ENCODE measurements at places on chromosomes 13 and 19.

- no peak for DNase-seq
Observed at GRCh38 chr13:110109910-110110309, 197.0 kb downstream of the COL4A1 start.

- no peak for DNase-seq
Observed at GRCh38 chr19:9877780-9878510, 42.8 kb downstream of the PIN1 start.

DNA sequence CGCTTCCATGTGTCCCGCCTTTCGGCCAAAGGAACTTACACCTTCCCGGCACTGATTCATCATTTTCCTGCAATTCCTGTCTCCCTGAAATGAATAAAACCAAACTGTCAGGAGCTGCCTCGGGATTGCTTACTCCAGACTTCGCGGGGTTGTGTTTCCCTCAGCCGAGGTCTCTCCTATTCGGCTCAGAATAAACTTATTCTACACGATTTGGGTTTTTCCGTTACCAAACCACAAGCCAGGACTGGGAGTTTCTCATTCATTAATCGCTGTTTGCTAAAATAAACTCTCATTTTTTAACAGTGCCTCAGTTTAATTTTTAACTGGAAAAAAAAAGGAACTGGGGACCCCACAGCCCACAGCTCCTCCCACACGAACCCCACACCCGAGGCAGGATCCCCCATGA, 667 bp downstream of the ZNF878 start:
- no peak for DNase-seq

- DNase-seq, result no peak
Observed at GRCh38 chr13:57946361-57946760, 314.8 kb downstream of the PCDH17 start.

- no peak for DNase-seq
Observed at GRCh38 chr13:44401577-44401976, 28.0 kb downstream of the SERP2 start.

DNA sequence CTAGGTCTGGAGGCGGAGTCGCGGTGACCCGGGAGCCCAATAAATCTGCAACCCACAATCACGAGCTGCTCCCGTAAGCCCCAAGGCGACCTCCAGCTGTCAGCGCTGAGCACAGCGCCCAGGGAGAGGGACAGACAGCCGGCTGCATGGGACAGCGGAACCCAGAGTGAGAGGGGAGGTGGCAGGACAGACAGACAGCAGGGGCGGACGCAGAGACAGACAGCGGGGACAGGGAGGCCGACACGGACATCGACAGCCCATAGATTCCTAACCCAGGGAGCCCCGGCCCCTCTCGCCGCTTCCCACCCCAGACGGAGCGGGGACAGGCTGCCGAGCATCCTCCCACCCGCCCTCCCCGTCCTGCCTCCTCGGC, at the start of gene SLC5A5:
Gene SLC5A5, plus strand, starts transcription at position 68 of the 373 bp plus-strand sequence. CDS start 375 bp downstream, outside the sequence.
- no peak for DNase-seq

- no peak for DNase-seq
Observed at GRCh38 chr19:45450012-45450333, 17.8 kb upstream of the FOSB start.

DNA sequence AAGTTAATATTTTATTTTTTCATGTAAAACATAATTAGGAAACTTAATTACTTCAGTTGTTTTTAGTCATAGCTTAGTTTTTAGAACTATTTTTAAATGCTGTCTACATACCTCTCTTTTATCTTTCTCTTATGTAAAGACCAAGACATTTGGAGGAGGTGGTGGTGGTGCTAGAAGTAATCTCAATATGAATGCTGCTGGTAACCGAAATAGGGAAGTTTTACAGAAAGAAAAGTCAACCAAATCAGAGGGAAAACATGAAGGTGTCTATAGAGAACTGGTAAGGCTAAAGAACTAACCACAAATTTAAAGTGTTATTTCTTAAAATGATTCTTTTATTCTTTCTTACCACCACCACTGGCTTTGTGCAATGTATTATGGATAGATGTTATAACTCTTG, 97.3 kb downstream of the TDRD3 start:
- DNase-seq, result no peak

DNA sequence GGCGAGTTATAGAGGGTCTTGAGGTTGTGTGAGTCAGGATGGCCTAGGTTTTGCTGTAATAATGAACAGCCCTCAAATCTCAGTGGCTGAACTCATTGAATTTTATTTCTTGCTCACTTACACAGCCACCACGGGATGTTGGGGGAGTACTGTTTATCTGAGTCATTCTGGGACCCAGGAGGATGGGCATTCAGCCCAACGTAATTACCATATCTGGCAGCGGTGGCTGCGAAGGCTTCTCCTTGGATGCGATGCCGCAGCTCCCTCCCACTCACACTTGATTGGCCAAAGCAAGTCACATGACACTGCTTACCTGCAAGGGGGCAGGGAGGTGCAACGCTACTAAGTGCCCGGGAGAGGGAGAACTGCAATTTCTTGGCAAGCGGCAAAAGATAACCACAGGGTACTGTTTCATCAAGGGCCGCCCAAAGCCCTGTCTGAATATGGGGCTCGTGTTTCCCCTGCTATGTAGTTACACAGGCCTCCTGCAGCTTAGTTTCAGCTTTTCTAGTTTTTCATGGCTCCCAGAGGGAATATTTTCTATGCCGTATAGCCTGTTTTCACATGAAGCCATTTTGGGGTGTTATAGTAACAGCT, 19.9 kb downstream of the ZSWIM9 start:
- DNase-seq, result peak; percentile 22

GRCh38 chr13:52644108-52644507, 1.9 kb downstream of the HNRNPA1L2 start:
- DNase-seq, result no peak

GRCh38 chr19:51693260-51693659, at the start of gene SPACA6:
TSS of gene SPACA6 (plus strand) at chr19:51693330. CDS start at chr19:51693527, 197 bp downstream.
- DNase-seq, result no peak

- no peak for DNase-seq
Observed at GRCh38 chr19:19335408-19336158, 15.0 kb downstream of the MAU2 start.

DNA sequence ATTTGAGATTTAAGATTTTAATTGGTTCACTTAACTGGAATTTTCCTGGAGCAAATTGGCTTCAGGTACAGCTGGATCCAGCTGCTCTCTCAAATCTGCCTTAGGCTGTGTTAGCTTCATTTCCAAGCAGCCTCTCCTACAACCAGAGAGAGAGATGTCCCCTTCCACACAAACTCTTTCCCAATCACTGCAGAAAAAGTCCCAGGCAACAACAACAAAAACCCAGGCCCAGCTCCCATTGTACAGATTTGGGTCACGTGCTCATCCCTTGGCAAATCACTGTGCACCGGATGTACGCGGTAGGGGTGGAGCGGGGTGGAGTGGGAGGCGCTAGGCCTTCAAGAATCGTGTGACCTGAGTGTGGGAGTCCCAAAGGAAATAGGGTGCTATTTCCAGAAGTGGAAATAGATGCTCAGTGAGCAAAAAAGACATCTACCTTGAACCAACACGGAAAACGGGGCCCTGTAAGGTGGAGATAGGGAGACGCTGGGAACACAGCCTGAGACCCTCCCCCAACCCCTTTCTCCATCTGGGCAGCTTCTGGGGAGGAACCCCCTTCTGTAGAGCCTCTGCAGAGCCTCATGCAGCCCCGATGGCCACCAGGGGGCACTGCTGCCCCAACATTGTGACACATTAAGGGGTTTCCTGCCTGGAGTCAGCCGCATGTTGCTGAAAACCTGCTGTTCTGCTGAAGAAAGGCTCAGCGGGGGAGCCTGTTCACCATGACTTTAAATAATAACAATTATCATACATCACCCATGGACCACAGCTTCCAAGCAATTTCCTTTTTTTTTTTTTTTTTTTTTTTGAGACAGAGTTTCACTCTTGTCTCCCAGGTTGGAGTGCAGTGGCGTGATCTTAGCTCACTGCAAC, 25.4 kb downstream of the HPN start:
- peak; percentile 89 for DNase-seq

GRCh38 chr13:111559612-111560403, 239.4 kb downstream of the TEX29 start:
- DNase-seq, result no peak

- DNase-seq, result no peak
Observed at GRCh38 chr19:57708641-57709361, at the start of gene ZNF154. TSS of gene ZNF154 (minus strand) at chr19:57709204. CDS start at chr19:57708971, 233 bp downstream.

- DNase-seq, result no peak
Observed at GRCh38 chr19:19487950-19488874, 27.1 kb downstream of the TSSK6 start.

GRCh38 chr13:19089315-19089714, 92.3 kb downstream of the TUBA3C start:
- DNase-seq, result no peak

DNA sequence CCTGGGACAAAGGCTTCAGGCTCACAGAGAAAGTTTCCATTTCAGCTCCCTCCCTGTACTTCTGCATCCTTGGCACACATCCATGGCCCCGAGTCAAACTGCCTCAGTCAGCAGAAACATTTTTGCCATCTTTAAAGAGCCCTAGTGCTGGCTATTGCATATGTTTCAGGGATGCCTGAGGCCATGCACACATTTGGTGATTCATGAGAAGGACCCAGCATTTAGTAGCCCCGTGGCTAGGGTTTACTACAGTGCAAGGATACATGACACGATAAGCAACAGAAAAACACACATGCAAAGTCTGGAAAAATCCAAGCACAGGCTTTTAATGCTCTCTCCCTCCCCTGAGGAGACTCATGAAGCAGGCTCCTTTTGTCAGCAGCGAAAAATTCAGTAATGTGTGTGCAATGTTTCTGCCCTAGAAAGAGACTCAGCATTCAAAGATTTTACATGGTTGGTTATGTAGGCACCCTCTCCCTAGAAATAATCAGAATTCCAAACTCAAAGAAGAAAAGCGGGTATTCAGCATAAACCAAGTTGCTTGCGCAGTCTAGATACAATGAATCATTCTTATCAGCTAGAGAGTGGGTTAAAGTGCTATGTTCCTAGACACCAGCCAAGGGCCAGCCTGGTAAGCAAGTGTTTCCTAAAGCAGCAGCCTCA, 17.6 kb downstream of the ACOD1 start:
- DNase-seq, result no peak

DNA sequence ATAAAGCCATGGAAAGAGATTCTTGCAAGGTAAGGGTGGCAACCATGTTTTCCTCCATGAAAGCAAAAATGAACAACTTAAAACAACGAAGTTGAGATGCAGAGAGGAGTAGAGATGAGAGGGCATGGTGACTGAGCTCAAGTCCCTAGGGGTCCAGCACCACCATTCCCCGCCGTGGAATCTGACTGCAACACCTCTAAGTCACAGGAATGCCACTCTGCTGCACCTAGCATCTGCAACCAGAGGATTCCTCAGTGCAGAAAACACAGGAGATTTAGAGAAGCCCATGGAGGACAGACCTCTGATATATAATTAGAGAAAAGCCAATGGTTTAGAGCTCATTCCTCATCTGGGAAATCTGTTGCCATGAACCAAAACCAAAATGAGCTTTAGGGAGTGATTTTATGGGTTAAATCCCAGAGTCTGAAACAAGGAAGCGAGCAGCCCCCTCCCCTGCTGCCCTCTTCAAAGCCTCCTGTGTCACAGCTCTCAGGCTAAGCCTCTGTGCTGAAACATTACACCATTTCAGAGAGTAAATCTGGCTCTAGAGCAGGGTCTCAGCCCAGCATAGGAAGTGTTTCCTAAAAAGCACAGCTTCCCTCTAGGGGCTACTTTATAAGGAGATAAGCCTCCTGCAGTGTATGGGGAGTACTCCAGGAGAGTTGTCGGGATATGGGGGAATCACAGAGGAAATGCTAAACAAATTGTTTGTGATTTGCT, 1043.6 kb downstream of the UQCRFS1 start:
- no peak for DNase-seq

DNA sequence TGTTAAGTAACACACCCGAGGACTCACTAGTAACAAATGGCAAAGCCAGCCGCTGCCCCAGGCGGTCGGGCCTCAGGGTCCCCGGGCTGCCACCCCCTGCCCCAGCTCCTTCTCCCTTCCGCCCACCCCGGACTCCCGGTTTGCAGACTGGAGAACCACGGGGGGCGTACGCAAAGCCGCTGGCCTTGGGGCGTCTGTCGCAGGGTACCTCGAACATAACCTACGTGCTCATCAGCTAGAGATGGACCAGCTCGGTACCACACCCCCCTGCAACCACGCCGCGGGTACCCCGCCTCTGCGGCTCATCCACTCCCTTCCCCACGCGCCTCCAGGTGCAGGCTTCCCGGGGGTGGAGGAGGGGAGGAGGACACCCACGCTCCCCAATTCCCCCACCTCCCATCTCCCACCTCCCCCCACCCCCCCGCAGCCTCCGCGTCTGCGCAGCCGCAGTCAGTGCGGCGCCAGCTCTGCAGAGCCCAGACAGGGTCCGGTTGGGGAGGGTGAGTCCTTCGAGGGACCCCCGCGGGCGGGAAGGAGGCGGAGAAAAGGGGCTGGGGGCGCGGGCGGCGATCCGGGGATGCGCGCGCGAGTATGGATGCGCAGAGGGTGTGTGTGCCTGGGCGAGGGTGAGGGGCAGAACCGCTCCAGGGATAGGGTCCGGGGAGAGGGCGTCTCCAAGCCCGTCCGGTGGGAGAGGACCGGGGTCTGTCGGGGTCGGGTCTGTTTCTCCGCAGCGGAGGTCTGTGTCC, at the start of gene SMIM17:
Gene SMIM17, plus strand, starts transcription at position 449 of the 749 bp plus-strand sequence. CDS start 2,509 bp downstream, outside the sequence.
- no peak for DNase-seq

DNA sequence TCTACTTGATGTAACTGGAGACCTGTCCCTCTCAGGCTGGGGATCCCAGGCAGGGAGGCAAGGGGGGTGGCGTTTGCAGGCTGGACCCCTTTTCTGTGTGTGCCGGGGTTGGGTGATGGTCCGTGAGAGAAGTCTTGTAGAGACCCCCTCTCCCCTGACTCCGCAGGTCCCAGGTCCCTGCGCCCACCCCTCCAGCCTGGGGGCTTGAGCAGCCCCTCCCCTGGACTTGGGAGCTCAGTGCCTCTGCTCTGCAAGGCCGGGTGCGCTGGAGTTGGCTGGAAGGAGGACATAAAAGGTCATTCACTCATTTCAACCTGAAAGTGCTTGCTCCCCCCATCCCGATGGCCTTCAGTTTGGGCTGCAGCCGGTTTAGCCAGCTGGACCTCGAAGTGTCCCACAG, 89.5 kb downstream of the SLC7A1 start:
- no peak for DNase-seq

DNA sequence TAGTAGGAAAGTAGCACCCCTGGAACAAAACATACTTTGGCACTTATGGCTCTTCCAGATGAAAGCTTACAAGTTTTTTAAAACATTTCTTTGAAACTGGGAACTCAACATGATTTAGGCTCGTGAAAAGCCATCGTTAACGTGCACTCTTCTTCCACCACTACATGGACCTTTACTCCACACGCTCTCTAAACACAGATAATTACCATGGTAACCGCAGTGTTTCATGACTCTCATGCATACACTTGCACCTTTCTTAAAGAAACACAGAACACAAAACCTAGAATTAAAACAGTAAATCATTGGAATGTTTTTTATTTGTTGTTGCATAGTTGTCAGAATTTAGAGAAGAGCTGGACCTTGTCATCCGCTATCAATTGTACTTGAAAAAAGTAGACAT, 154.3 kb downstream of the FGF9 start:
- DNase-seq, result no peak

GRCh38 chr19:7988307-7988706, 17.1 kb downstream of the ELAVL1 start:
- DNase-seq, result no peak

Measured in activated T-helper 1 cell treated with anti-CD3 and anti-CD28 coated beads, Interleukin-2, amount 50 U/mL, for 16 hours (primary cell).